ENCODE measurements at places on chromosomes 4 and X.

DNA sequence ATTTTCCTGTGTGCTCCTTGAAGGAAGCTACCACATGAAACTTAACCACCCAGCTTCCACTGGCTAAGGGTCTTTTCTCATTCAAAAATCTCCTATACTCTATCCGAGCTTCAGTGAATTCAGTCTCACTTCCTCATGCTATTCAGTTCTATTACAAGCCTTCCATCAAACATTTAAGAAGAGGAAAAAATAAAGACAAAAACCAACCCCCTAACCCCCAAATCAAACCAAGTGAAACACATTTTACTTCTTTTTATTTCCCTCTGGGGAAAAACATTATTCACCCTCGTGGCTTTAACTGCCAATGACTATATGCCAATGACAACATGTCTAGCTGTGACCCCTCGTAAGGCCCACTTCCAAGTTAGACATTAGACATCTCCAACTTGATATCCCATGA lies 16.2 kb upstream of the WDR19 start:
- DNase-seq = no peak

GRCh38 chr4:20638825-20639224 lies 61.4 kb upstream of the PACRGL start:
- DNase-seq = no peak

GRCh38 chrX:9997524-9997923 lies 30.4 kb downstream of the CLDN34 start:
- no peak for DNase-seq

- no peak for DNase-seq
Measured at GRCh38 chrX:80511969-80512760, 91.9 kb downstream of the TENT5D start.

- DNase-seq = no peak
Measured at GRCh38 chr4:78354782-78355181, 196.8 kb upstream of the ANXA3 start.

Data from brain pericyte (primary cell).